Ovary (tissue), 10 donors: ENCODE measurements at places on chromosomes 5 and 9. TPM values are rescaled to one million over a fixed set of nuclear protein-coding genes. Genes with fewer than 3 reads are reported as not detected.

- DNase-seq: no peak
These were observed 61.6 kb downstream of the C9orf152 start for GRCh38 chr9:110146373-110146772.

DNA sequence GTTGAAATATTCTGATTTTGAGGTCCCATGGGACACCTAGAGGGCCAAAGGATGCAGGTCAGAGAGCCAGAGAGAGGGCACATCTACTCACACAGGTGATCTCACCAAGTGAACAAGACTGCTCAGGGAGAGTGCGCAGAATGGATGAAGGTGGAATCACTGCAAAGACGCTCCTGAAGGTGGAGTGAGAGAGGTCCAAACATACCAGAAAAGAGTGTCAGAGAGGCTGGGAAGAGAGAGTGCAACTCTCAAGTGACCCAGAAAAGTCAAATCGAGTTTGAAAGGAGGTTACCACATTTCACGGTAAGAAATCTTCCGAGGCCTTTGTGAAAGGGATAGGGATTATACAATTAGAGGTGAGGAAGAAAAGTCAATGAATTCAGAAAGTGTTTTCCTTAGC, 173.4 kb downstream of the EPB41L4A start:
- no peak for DNase-seq

GRCh38 chr5:115509547-115509946, 35.0 kb downstream of the FEM1C start:
- DNase-seq: no peak

DNA sequence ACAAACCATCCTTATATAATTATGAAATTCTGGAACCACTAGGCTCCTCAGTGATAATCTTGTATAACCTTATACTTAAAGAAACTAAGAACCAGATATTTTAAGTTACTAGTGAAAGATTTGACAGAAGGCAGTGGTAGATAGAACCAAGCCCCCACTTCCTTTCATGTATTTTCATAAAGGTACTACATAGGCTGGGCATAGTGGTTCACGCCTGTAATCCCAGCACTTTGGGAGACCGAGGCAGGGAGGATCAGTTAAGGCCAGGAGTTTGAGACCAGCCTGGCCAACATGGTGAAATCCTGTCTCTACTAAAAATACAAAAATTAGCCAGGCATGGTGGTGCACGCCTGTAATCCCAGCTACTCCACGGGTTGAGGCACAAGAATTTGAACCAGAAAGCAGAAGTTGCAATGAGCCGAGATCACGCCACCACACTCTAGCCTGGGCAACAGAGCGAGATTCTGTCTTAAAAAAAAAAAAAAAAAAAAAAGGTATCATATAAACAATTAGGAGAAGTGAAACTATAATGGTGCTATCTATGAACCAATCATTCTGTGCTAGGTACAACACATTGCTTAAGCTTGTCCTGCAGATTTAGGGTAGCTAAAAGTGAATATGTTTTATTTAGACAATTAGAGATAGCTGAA, 27.9 kb upstream of the DTWD2 start:
- no peak for DNase-seq

GRCh38 chr9:14043483-14043882, 270.5 kb downstream of the NFIB start:
- DNase-seq: no peak

DMRTA1 gene
- 0.10 TPM for total RNA-seq

DNA sequence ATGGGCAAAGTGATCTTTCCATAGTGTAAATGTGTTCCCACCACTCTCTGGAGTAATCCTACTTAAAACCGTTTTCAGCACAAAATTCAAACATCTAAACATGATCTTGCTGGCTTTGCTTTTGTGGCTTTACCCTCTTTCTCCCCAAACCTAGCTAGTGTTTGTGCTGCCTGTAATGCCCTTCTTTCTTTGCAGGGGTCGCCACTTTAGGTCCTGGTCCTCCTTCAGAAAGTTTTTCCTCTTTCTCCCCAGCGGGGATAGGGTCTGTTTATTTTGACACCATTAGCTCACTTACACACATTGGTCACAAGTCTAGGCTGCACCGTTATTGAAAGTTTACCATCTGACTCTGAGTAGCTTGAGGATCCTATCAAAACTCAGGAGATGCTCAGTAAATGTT, 736 bp upstream of the HSD17B4 start:
- no peak for DNase-seq
